ENCODE measurements at places on chromosomes 2 and 18.

DNA sequence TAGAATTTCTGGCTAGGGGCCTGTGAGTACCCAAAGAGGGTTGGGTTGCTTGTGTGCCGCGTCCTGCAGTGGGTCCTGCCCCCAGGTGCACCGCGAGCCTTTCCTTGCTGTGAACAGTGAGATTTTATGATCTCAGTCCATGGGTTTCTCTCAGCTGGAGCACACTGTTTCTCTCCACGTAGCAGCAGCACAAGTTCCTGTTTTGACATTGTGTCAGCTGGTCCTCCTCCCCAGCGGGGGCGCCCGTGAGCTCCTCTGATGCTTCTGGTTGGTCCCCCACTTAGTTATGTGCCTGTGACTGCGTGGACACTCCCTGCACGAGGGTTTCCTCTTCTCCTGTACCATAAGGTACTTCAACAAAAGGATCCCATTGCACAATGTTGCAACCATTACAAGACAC is 29.8 kb downstream of the TSHZ1 start:
- no peak for DNase-seq

DNA sequence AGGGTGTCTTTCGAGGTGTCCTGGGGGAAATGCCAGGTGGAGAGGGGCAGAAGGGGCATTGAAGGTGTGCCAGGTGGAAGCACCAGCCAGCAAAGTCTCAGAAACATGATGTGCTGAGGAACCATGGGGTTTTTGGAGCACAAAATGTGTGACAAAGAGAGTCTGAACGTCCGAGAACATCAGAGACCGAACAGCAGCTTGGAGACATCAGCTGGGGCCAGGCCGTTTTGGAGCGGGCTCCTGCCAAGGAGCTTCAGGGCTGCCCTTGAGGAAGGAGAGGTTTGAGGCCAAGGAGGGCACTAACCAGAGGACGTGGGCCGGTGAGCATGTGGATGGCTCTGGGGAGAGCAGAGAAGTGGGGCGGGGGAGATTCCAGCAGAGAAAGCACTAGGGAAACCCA is 5.3 kb upstream of the MBP start:
- DNase-seq: no peak

- DNase-seq: no peak
These were observed 288.5 kb downstream of the PDE11A start for GRCh38 chr2:177783835-177784744.

GRCh38 chr2:202378001-202378400 is 1.9 kb downstream of the BMPR2 start:
- DNase-seq: peak; percentile 6

DNA sequence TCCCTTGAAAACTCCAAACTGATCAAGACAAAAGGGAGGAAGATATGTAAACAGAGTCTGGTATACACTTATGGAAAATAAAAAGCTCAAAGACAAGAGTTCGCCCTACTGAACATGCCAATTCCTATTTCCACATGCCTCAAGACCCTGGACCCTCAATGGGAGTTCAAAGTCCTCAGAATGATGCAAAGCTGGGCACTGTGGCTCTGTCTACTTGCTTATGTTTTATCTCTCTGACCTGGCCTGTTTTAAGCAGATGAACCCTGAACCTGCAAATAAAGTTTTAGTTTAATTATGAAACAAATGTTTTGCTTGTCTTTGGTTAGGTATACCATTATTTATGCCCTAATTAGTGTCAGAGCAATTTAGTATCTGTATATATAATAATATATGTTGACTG is 22.6 kb downstream of the NR4A2 start:
- no peak for DNase-seq

GRCh38 chr2:232027530-232027929 is 66.0 kb downstream of the DIS3L2 start:
- no peak for DNase-seq

DNA sequence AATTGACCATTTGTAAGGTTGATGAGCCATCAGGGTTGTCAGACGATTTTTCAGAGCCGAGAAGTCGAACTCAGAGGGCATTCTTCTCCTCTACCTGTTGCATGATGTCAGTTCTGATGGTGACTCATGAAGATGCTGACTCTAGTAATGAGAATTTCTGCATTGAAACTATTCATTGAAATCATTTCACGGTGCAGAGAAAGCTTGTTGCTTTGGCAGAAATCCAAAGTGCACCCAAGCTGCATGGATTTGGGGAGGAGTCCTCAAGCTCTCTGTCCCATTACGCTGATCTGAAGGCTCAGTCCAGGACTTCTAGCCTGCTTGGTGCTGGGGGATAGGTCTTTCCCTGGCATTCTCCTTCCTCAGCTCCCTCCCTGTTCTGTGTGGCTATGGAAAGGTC is 125.7 kb upstream of the PXDN start:
- DNase-seq: no peak

GRCh38 chr2:119487434-119488244 is 36.6 kb downstream of the SCTR start:
- no peak for DNase-seq

- no peak for DNase-seq
These were observed 10.3 kb downstream of the TUBB6 start for GRCh38 chr18:12318334-12318697.

- no peak for DNase-seq
These were observed 3.0 kb upstream of the ASB1 start for GRCh38 chr2:238423561-238424312.

- peak; percentile 45 for DNase-seq
These were observed at the start of gene KCNS3 for GRCh38 chr2:17878281-17879136. KCNS3 (plus strand) TSS chr2:17878667; CDS start chr2:17931009, 52,342 bp downstream.

- no peak for DNase-seq
These were observed 156.3 kb upstream of the SKOR2 start for GRCh38 chr18:47407736-47408135.

- no peak for DNase-seq
These were observed 537 bp upstream of the ZC3H15 start for GRCh38 chr2:186485576-186485870.

GRCh38 chr2:172288603-172289002 is 138.8 kb upstream of the ITGA6 start:
- no peak for DNase-seq

DNA sequence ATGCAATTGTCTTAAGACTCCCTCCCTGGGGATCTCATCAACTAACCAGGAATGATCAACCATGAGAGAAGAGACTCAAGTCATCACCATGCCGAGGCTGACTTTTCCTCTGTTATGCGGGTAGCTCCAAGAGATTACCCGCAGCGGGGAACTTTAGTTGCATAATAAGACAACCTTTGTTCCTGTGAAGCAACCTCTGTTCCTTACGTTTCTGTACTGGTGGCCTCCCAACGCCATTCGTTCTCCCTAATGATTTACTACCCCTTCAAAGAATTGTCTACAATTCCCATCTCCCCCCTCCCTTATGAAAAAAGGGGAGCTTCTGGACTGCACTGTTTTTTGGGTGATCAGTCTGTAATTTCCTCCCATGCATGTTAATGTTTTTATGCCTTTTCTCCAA is 66.1 kb upstream of the LRPPRC start:
- DNase-seq: no peak

- DNase-seq: no peak
These were observed 27.4 kb upstream of the CUL3 start for GRCh38 chr2:224612578-224612977.

- DNase-seq: no peak
These were observed 221.5 kb upstream of the NCKAP5 start for GRCh38 chr2:133789743-133790142.

DNA sequence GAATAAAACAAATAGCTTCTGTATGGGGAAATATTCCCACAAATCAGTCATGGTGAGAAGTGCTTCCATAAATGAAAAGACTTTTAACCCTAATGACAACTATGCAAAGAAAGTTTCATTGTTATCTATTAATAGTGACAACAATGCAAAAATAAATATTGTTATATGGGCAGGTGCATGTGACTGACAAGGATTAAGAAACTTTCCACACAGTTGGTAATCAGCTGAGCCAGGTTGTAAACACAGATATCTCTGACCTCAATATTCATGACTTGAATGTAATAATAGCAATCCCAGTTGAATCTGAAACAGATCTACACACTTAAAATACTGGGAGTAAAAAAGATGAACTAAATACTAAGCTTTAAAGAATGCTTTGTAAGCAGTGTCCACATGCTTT is 517.0 kb upstream of the SOX11 start:
- no peak for DNase-seq

DNA sequence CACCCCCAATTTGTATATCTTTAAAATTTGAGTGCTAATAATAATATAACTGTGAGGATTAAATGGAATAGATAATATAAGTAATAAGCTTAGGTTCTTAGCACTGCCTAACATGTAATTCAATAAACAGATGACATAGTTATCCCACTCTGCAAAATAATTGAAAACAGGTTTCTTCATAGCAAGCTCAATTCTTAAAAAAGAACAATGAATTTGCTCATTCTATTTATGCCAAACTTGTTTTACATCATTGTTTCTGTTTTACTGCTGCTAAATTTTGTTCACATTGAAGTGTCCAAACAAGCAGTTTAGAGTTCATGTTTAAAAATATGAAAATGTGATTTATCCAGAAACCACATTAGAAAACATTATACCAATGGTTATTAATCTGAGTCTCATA is 217.0 kb downstream of the MBD5 start:
- no peak for DNase-seq

- no peak for DNase-seq
These were observed 166.5 kb upstream of the SIX3 start for GRCh38 chr2:44774826-44775492.

DNA sequence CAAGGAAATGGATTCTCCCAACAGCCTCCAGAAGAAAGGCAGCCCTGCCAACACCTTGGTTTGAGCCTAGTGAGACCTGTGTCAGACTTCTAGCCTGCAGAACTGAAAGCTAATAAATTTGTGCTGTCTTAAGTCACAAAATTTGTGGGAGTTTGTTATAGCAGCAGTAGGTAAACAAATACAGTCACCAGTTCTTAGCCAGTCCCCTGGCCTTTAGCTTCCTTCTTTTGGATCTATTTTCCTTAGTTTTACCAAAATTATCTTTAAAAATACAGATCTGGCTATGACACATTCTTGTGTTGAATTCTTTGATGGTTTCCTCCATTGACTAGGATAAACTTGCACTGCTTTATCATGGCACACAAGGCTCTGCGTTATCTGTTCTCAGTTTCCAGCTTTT is 697.9 kb upstream of the FANCL start:
- no peak for DNase-seq

DNA sequence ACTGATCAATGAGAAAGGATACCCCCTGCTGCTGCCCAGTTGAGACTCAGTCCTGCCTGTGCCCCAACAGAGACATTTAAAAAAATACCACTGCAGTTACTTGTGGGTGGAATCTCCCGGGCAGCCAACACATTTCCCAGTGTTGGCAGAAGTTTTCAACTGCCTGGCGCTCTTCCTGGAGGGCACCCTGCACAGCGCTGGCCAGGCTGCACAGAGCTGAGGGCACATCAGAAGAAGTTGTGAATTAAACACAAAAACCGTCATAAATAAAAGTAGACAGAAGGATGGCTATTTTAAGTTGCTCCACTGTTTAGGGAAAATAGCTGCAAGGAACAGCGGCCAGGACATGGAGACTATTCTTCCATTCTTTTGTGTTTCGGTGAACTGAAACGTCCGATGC is 110.2 kb upstream of the THOC1 start:
- no peak for DNase-seq

GRCh38 chr18:45801416-45802004 is 24.0 kb upstream of the SIGLEC15 start:
- no peak for DNase-seq

GRCh38 chr2:64525317-64525613 is 1.1 kb downstream of the AFTPH start:
- DNase-seq: peak; percentile 86

- no peak for DNase-seq
These were observed 238.5 kb downstream of the MTX2 start for GRCh38 chr2:176507786-176508185.

- DNase-seq: no peak
These were observed 1601.1 kb downstream of the SUCLG1 start for GRCh38 chr2:82857967-82858366.

DNA sequence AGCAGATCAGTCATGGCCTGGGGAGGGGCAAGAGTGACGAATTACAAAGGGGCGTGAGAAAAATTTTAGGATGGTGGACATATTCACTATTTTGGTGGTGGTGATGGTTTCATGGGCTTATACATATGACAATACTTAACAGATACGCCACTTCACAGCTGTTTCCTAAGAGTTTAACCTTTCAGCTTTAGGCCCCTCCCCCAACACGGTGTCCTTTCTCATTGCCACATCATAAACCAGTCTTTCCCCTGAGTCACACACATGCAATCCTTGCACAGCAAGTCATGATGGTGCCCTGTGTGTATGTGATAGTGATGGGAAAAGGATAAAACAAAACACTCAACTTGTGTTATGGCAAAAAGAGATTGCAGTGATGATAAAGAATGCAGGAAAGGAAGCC is 47.6 kb upstream of the IL1R1 start:
- DNase-seq: peak; percentile 90

DNA sequence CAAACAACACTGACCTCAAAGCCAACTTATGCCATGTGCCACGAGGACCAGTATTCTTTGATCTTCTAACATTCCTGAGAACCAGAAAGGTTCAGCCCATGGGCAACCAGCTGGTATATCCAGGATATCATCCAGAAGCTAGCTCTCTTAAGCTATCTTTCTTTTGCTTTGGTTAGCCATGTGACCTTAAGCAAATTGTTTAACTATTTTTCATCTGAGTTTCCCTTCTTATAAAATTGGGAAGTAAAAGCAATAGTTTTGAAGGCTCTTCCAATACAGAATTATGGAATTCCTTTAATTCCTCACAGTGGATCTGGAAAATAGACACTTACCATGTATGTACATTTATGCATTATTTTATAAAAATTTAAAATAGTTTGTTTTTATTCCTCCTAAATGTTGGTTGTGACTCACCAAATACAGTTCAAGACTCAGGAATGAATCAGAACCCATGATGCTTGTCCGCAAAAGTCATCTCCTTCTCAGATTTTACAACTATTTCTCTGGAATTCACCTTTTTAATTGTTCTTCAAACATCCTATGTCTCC is 435.7 kb downstream of the ZEB2 start:
- no peak for DNase-seq

- DNase-seq: no peak
These were observed 70.1 kb downstream of the NRP2 start for GRCh38 chr2:205752296-205752820.

- DNase-seq: peak; percentile 11
These were observed 87.9 kb downstream of the OSBPL6 start for GRCh38 chr2:178282075-178282815.

DNA sequence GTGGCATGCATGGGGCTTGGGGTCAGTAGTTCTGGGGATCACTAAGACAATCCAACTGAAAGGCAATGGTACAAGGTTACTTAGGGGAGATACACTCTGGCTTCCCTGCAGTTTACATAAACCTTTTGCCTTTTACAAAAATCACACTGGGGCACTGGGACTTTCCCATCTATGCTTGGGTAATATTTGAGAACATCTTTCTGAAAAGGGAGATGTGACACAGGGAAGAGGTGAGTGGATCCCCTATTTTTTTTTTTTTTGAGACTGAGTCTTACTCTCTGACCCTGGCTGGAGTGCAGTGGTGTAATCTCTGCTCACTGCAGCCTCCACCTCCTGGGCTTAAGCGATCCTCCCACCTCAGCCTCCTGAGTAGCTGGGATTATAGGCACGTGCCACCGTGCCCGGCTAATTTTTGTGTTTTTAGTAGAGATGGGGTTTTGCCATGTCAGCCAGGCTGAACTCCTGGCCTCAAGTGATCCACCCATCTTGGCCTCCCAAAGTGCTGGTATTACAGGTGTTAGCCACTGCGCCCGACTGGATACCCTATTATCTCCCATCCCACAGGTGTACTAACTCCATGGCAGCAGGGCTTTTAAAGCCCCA is 82.8 kb upstream of the DNMT3A start:
- DNase-seq: no peak

GRCh38 chr2:35522450-35522849 is 833.1 kb upstream of the CRIM1 start:
- no peak for DNase-seq

GRCh38 chr18:36850527-36851201 is 21.7 kb downstream of the KIAA1328 start:
- DNase-seq: no peak
